ENCODE measurements at places on chromosomes 11 and 22.

GRCh38 chr11:113730887-113731726 is 25.0 kb upstream of the TMPRSS5 start:
- DNase-seq: no peak

- DNase-seq: no peak
Observed at GRCh38 chr11:82494988-82495432, 238.7 kb downstream of the FAM181B start.

- no peak for DNase-seq
Observed at GRCh38 chr11:123718469-123718868, 23.0 kb downstream of the ZNF202 start.

GRCh38 chr11:5243816-5244180 is 5.9 kb downstream of the HBG1 start:
- DNase-seq: no peak

DNA sequence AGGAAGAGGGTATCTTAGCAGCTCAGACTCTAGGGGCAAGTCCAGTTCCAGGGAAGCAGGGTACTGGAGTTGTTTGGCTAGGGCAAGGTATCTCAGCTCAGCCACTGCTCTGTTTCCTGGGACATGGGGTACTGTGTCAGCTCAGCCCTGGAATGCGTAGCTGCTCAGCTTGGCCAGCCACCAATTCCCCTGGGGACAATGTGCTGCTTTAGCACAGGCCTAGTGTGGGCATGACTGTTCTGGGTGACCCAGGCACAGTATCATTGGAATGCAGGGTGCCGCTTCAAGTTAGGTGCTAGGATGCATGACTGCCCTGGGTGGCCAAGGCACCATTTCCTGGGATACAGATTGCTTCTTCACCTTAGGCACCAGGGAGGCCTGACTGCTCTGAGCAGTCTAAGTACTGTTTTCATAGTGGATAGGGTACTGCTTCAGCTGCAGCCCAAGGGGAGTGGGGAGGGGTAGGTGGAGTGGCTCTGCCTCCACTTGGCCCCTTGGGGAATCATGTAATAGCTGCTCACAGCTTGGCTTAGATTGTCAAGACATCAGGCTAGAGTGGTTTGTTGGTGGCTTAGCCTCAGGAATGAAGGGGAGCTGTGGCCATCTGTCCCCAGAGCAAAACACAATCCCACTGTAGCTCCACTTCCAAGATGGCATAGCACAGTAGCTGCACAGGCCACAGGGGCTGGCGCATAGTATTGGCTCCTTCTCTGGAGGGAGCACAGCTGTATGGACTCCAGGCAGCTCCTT is 36.0 kb downstream of the MADD start:
- no peak for DNase-seq

DNA sequence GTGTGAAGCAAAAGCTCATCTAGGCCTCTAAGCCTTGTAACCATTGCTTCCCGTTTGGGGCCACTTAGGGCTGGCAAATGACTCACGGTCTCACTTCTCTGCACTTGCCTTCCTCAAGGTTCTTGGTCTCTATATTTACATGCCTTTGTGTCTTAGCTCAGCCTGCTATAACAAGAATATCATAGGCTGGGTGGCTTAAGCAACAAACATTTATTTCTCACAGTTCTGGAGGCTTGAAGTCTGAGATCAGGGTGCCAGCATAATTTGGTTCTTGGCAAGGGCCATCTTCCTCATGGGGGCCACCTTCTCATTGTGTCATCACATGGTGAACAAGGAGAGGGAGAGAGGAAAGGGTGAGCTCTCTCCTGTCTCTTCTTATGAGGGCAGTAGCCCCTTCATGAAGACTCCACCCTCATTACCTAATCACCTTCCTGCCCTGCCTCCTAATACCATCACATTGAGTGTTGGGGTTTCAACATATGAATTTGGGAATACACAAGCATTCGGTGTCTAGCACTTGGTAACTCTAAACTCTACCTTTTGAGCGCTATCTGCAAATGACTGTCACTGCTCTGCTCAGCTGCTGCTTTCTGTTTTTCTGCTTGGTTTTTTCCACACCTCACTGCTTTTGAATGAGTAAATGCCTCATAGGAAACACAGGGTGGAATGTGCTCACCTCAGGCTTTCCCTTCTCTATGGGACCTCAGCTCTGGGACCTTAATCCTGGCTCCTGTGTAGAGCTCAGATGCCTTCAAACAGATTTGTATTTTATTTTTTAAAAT is 16.2 kb upstream of the ME3 start:
- no peak for DNase-seq

GRCh38 chr11:104907521-104908185 is 9.4 kb upstream of the CASP12 start:
- DNase-seq: no peak

DNA sequence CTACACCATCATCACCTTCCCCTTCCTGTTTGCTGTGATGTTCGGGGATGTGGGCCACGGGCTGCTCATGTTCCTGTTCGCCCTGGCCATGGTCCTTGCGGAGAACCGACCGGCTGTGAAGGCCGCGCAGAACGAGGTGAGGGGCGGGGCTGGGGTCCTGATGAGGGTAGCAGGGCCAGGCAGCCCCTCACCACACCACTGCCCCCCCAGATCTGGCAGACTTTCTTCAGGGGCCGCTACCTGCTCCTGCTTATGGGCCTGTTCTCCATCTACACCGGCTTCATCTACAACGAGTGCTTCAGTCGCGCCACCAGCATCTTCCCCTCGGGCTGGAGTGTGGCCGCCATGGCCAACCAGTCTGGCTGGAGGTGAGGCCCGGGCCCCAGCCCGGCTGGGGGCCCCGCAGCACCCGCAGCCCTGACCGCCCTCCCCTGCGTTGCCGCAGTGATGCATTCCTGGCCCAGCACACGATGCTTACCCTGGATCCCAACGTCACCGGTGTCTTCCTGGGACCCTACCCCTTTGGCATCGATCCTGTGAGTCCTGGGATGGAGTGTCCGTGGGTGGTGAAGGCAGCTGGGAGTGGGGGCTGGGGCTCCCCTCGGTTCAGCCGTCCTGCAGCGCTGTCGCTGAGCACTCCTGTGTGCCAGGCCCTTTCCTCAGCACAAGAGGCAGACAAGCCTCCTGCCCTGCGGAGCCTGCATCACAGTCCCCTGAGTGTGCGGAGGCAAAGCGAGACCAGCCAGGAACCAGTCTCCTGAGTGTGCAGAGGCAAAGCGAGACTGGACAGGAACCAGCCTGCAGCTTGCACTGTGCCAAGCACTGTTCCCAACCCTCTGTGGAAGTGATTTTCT is 8.8 kb downstream of the TCIRG1 start:
- no peak for DNase-seq

DNA sequence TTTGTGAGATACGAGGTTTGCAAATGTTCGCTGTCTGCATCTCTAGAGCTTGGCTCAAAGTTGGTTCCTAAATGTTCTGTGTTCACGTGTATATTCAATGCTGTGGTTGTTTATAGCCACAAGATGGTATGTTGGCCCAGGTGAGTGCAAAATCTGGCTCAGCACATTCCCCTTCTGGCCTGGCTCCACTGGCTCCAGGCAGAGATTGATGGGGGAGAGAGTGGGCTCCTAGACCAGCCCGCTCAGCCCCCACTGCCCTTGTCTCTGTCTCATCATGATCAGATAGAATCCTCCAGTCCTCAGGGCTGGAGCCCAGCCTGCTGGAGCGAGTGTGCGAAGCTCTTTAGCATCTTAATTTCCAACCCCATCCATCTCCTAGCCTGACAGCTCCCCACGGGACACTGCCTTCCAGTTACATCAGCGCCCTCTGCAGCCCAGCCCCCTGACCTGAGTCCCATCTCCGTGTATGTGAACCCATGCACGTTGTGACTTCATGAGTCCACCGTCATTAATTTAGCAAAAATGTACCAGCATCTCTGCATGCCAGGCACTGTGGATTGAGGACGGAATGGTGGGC is 2.0 kb downstream of the P2RX3 start:
- no peak for DNase-seq

- DNase-seq: peak; percentile 83
Observed at GRCh38 chr11:60775420-60775961, 9.6 kb upstream of the MS4A10 start.
